Calu3 (cell line): ENCODE measurements at places on chromosomes 4 and X.
A peak's percentile ranks its signal among the peaks of the same experiment; 100 is the strongest.

GRCh38 chrX:40174001-40174853 lies 76.5 kb upstream of the BCOR start:
- peak; percentile 78 for DNase-seq

DNA sequence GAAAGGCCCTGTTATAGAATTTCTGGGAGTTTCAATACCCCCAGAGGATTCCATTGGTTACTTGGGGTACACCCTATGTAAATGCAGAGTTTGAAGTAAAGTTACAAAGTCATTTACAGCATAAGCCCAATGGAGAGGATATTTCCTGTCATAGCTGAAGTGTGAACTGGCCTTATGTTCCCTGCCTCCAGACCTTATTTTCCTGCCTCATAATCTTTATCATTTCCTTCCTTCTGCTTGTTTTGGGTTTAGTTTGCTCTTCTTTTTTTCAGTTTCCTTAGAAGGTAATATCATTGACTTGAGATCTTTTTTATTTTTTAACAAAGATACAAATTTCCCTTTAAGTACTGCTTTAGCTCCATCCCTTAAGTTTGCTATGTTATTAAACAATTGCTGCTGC lies 85.4 kb downstream of the PPEF1 start:
- DNase-seq, result no peak

DNA sequence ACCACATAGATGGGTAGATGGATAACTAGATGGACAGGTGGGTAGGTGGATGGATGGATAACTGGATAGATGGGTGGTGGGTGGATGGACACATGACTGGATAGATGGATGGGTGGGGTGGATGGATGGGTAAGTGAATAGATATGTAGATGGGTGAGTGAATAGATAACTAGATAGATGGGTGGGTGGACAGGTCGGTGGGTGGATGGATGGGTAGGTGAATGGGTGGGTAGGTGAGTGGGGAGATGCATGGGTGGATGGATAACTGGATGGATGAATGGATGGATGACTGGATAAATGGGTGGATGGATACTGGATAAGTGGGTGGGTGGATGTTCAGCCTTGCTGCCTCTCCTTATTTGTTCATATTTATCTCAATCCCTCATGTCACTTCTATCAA lies 52.1 kb upstream of the MTNR1A start:
- no peak for DNase-seq

DNA sequence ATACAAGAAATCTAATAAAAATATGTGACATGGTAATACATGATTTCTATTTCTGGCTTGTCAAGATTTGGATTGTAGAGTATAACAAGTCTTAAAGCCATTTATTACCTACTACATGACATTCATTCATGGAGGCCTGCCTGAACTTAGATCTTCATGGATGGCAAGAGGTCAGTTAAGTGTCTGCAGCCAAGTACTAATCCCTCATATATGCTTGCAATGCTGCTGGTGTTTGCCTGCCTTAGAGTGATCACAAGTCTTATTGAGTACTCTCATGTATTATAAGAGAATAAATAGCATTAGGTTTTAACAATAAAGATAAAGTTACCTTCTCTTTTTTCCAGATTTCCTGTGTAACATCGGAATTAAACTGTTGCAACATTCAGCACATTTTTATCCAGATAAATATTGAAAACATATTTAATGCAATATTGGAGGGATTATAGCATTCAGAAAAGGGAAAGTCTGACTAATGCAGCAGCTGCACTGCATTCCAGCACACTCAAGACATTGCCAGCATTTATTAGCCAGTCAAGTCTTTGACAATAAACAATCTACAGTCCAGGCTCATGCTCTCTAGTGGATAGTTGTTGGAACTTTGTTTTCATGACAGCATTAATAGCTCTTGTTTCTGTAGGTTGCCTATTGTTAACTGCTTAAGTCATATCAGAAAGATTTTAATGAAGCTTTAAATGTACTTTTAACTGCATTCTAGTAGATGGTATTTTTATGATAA lies 737.1 kb downstream of the FAT4 start:
- DNase-seq, result no peak

- no peak for DNase-seq
Observed at GRCh38 chr4:3637326-3638016, 105.2 kb upstream of the LRPAP1 start.
